ENCODE measurements at places on chromosomes 7 and 10.

DNA sequence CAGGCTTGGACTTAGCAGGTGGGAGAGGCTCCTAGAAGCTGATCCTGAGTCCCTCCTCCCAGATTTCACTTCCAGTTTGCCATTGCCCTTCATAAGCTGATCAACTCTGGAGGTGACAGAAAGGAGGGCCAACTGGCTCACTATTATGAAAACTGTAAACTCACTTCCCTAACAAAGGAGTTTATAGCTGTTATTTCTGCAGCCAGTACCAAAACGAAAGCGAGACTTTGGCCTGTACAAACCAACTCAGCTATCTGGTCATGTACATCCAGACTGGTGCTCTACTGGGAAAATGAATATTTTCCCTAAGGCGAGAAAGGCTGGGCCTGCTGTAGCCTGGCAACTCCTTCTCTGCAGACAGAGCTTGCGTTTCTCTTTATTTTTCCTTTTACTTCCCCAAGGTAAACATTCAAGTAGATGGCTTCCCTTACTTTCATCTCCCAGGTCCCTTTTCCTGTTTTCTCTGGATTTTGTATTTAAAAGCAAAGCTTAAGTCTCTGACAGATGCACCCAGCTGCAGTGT, 54.7 kb downstream of the GALNT17 start:
- no peak for DNase-seq

GRCh38 chr7:29265208-29265923, 70.8 kb downstream of the CHN2 start:
- no peak for DNase-seq

GRCh38 chr10:10642189-10642588, 375.5 kb upstream of the CELF2 start:
- DNase-seq, result no peak

DNA sequence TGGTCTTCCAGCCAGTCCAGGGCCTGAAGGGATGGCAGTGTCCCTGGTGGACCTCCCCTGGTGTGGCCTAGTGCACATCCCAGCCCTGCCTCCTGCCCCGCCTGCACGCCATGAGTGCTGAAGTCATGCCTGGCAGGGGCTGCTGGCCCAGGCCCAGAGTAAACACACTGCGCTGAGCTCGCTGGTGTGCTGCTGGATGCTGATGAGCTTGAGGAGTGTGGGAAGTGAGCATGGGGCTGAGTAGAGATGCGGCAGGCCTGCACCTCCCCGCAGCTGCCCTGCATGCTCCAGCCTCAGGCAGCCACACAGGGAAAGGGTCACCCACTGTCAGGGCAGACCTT, 43.2 kb downstream of the HTRA1 start:
- DNase-seq, result no peak

- no peak for DNase-seq
These were observed 5.2 kb upstream of the SMKR1 start for GRCh38 chr7:129497156-129497555.

DNA sequence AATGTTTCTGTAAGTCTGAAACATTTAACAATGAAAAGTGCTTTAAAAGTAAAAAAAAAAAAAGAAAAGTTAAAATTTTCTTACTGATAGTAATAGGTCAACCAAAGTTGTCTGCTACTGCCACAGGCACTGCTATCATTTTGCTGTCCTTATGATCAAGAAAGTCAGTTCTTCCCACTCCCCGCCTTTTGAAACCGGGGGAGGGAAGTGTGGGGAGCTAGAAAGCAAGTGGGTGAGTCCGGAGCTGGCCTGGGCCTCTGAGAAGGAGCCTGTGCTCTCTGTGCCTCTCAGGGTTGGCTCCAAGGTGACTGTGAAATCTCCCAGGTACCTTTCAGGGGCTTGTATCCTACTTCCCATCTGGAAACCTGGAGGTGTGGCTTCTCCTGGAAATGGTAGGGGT, 7.3 kb downstream of the C7orf57 start:
- no peak for DNase-seq

- no peak for DNase-seq
These were observed 198.2 kb downstream of the EBF3 start for GRCh38 chr10:129765664-129766550.

DNA sequence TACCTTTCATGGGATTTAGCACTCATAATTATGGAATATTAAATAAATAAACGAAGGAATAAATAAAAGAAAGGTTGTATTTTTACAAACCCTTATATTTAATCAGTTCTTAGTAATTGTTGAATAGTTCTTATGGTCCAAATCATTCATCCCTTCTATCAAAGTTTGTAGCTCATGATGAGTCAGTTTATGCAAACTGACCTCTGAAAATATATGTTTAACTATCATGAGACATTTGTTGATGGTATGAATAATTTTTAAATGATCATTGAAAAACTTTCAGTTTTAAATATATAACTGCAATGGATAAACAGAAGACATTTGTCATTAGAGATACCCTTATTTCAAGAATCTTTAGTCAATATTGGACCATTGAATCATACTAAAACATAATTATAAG, 411.2 kb upstream of the LRRTM3 start:
- DNase-seq, result no peak

DNA sequence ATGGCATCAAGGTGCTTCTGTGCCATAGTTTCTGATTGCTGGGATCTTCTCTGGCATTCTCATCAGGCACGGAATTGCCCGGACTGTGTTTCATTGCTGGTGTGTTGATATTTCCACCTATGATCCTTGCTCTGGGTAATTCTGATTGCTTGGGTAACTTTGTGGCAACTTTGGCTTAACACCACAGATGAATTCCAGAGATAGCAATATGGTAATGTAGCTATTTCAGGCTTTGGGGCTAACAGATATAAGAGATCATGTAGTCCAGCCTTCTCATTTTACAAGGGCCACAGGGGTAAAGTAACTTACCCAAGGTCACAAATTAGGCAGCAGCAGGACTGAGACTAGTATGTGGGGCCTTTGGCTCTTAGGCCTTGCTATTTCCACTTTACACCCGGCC, 53.9 kb upstream of the PLPP4 start:
- DNase-seq, result no peak

- DNase-seq, result no peak
These were observed 27.0 kb downstream of the ADRB1 start for GRCh38 chr10:114070710-114071109.

GRCh38 chr7:127158659-127159058, 94.1 kb downstream of the GRM8 start:
- no peak for DNase-seq

- DNase-seq, result no peak
These were observed 1.7 kb downstream of the CREB3L2 start for GRCh38 chr7:138000081-138000701.

DNA sequence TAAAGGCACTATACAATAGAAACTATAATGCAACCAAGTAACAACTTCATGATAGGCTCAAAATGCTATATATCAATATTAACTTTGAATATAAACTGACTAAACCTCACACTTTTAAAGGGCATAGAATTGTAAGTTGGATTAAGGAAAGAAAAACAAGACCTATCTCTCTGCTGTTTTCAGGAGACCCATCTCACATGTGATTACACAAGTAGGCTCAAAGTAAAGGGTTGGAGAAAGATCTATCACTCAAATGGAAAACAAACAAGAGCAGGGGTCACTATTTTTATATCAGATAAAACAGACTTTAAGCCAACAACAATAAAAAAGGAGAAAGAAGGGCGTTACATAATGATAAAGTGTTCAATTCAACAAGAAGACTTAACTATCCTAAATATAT, 155.5 kb downstream of the CDK14 start:
- no peak for DNase-seq

DNA sequence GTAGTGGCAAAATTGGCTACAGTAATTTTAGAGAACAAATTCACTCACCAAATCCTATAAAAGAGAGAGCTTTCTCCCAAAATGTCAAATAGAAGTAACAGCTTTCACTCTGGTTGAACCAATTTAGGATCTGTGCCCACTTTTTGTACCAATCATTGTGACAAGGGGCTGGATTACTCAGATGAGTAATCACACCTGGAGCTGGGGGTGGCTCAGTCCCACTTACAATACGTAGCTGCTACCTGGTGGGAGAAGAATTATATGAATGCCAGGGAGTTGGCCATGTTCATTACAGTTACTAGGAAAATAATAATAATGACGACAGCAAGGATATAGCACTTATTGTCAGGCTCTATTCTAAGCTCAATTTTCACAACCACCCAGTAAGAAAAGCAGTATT, 23.4 kb upstream of the SLC26A3 start:
- no peak for DNase-seq

- DNase-seq, result no peak
These were observed 113.7 kb downstream of the LRMDA start for GRCh38 chr10:75544993-75545706.

GRCh38 chr7:37768611-37769010, 79.8 kb upstream of the NME8 start:
- DNase-seq, result no peak

GRCh38 chr10:4057021-4057420, 272.0 kb upstream of the KLF6 start:
- DNase-seq, result no peak

DNA sequence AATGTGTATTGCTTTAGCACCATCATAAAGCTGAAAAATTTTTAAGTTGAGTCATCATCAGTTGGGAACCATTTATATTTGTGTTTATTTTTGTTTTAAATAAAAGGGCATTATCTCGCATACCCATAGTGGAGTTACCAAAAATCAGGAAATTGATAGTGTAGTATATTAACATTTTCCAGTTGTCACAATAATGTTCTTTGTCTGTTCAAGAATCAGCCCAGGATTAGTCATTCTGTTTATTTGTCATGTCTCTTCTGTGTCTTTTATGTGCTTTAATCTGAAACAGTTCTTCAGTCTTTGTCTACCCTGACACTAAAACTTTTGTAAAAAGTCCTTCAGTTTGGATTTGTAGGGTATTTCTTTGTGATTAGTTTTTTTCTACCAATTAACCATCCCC, 827.8 kb upstream of the ZWINT start:
- DNase-seq, result no peak

DNA sequence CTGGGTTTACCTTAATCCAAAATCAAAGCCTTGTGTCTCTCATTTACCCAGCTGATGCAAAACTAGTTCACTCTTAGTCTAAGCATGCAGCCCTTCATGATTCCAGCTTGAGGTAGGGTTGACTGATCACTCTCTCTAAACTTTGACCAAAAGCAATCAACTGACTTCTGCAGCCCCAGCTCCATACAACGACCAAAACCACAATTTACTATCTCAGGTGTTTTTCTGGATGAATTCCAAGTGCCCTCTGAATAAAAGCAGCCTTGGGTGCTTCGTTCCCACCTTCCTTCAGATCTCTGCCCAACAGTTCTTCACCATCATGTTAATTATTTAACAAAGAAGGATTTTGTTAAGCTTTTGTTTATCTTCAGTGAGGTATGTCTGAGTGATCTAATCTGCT, 62.6 kb downstream of the CCDC6 start:
- no peak for DNase-seq

DNA sequence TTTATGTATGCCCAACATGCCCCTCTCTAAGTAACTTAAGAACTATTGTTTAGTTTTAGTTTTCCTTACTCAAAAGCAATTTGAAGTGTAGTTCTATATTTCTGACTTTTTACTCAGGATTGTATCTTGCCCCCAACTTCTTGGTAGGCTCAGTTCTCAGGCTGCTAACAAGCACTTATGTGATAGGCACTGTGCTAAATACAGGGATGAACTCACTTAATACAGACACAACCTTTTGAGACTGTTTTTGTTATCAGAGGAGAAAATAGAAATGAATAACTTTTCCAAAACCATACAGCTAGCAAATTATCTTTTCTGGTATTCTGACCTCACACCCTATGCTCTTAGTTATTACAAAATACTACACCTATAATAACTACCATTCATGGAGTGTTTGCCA, 16.3 kb downstream of the TAX1BP1 start:
- DNase-seq, result no peak

GRCh38 chr10:16929069-16929468, 111.8 kb upstream of the RSU1 start:
- DNase-seq, result no peak

GRCh38 chr10:58174831-58175230, 92.9 kb downstream of the IPMK start:
- DNase-seq, result no peak

All from CD4-positive, alpha-beta T cell treated with Interferon alpha-2 for 1 hour (primary cell).